ENCODE measurements at places on chromosomes 13 and 19.

GRCh38 chr13:44972956-44973581, 16.2 kb downstream of the NUFIP1 start:
- no peak for DNase-seq

DNA sequence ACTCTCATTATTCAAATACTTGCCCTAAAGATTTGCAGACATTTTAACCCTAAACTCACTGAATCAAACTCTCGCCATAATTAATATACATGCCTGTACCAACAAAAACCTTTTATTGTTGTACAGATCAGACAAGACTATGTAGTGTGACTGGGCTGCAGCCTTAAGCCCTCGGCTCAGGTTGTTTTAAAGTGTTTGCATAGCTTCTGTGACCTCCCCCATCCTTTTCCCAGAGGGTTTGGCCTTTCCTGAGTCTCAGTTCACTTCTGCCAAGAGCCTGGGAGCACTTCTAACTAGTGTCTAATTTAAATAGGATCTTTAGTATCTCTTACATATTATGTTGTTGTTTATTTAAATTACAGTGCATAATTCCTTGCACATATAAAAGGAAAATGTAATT, 158.2 kb downstream of the HS6ST3 start:
- no peak for DNase-seq

DNA sequence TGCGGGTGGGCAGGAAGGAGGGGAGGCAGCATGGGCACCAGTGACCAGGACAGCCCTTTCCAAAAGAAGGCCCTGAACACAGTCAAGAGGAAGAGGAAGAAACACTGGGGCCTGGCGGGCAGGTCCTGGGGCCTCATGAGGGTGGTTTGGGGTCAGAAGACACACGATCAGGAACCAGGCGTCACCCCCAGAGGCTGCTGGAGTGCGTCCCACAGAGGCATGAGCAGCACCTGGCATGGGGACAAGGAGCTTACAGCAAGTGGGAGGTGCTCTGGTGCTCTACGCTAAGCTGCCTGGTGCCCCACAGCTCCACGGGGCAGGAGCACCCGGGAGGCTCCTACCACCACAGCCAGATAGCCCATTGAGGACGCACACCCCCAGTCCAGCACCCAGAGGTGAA, 20.0 kb downstream of the ELL start:
- no peak for DNase-seq

GRCh38 chr19:41987141-41987860, 6.7 kb downstream of the ATP1A3 start:
- DNase-seq, result no peak

All from activated CD8-positive, alpha-beta memory T cell treated with anti-CD3 and anti-CD28 coated beads for 4 hours (primary cell).